ENCODE measurements at places on chromosomes 11 and 22. TPM values are rescaled to one million over a fixed set of nuclear protein-coding genes. Genes with fewer than 3 reads are reported as not detected.

GRIK4 gene
- 0.25 TPM for total RNA-seq

DERL3 gene
- 0.25 TPM for total RNA-seq

LRRC56 gene
- 0.49 TPM for total RNA-seq

CLMP gene
- total RNA-seq = 99.4 TPM

SEC14L6 gene
- total RNA-seq = not detected

OR4A5 gene
- total RNA-seq = not detected

MMP3 gene
- not detected for total RNA-seq

SOX10 gene
- total RNA-seq = 3.2 TPM

FOLR2 gene
- 19.4 TPM for total RNA-seq

SYCE3 gene
- total RNA-seq = not detected

DEFB131B gene
- not detected for total RNA-seq

RFPL3 gene
- not detected for total RNA-seq

KCNC1 gene
- total RNA-seq = 0.49 TPM

ARHGAP8 gene
- 9.3 TPM for total RNA-seq

OR5A1 gene
- total RNA-seq = not detected

JAML gene
- 17.2 TPM for total RNA-seq

OR52I1 gene
- total RNA-seq = not detected

PIM3 gene
- 97.2 TPM for total RNA-seq

CTSD gene
- 508 TPM for total RNA-seq

APOBEC3G gene
- 8.3 TPM for total RNA-seq

MTCH2 gene
- total RNA-seq = 40.5 TPM

VPREB1 gene
- total RNA-seq = not detected

OR6T1 gene
- not detected for total RNA-seq

TMEM121B gene
- total RNA-seq = not detected

NRXN2 gene
- 16.9 TPM for total RNA-seq

LDLRAD3 gene
- 34.4 TPM for total RNA-seq

RHOD gene
- 26.5 TPM for total RNA-seq

CELSR1 gene
- total RNA-seq = 32.9 TPM

NUP98 gene
- total RNA-seq = 110 TPM

SMC1B gene
- total RNA-seq = not detected

CLTCL1 gene
- 5.4 TPM for total RNA-seq

CCDC87 gene
- total RNA-seq = 0.74 TPM

C11orf91 gene
- total RNA-seq = not detected

RGL4 gene
- not detected for total RNA-seq

TNNI2 gene
- not detected for total RNA-seq

NEFH gene
- total RNA-seq = 4.2 TPM

SERHL2 gene
- 4.4 TPM for total RNA-seq

ASCC2 gene
- total RNA-seq = 62.6 TPM

MTFP1 gene
- 21.1 TPM for total RNA-seq

PPFIBP2 gene
- total RNA-seq = 48.1 TPM

CLDN25 gene
- not detected for total RNA-seq

KCNJ1 gene
- total RNA-seq = 1.5 TPM

APOL4 gene
- total RNA-seq = 4.2 TPM

SDHD gene
- 121 TPM for total RNA-seq

CALCA gene
- total RNA-seq = not detected

PRR33 gene
- total RNA-seq = not detected

CYP2D6 gene
- total RNA-seq = 1.7 TPM

AKIP1 gene
- 16.7 TPM for total RNA-seq

OR51I1 gene
- total RNA-seq = not detected

YPEL4 gene
- 2.7 TPM for total RNA-seq

TMPRSS13 gene
- total RNA-seq = 9.6 TPM

TMPRSS6 gene
- total RNA-seq = not detected

PTPRCAP gene
- 18.2 TPM for total RNA-seq

MISFA gene
- not detected for total RNA-seq

CRYBB2 gene
- not detected for total RNA-seq

All from vagina (tissue), 2 donors.